Spinal cord (tissue), 10 donors: ENCODE measurements at places on chromosomes 2 and 18. TPM values are rescaled to one million over a fixed set of nuclear protein-coding genes. Genes with fewer than 3 reads are reported as not detected.

GRCh38 chr2:197575987-197576386 lies 60.1 kb downstream of the MOB4 start:
- no peak for DNase-seq

- no peak for DNase-seq
Measured at GRCh38 chr2:31168291-31168690, 30.1 kb upstream of the GALNT14 start.

DNA sequence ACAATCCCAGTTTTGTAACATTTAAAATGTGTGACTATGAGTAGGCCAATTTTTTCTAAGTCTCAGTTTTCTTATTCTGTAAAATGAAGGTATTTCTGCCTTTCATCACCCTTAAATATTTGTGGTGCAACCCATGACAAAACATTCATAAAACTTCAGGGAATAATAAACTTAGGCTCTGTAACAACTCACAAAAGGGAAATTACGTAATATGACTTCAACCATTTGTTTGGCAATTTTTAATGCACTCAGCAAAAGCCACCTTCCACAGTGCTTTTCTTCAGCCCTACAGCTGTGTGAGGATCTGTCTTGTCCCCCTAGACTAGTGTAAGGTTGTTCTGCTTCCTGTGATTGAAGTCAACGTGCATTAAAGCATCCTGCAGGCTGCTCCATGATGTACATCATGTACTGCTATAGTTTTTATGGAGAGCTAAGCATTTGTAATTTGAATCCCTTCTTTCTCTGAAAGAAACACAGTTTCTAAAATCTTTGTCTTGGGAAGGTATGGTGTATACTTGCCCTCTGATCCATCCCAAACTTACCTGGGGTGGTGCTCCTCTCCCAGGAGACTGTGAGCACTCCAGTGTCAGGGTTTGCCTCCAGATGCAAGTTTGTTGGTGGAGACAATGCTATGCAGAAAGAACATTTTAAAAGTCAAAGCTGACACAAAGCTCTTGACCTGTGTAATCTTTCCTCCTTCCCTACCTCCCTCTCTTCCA lies 39.1 kb downstream of the FN1 start:
- no peak for DNase-seq

THADA gene
- 44.8 TPM for total RNA-seq

GRCh38 chr2:19874726-19875125 lies 27.1 kb downstream of the TTC32 start:
- no peak for DNase-seq

DSG4 gene
- not detected for total RNA-seq

UGT1A3 gene
- total RNA-seq: not detected

DNA sequence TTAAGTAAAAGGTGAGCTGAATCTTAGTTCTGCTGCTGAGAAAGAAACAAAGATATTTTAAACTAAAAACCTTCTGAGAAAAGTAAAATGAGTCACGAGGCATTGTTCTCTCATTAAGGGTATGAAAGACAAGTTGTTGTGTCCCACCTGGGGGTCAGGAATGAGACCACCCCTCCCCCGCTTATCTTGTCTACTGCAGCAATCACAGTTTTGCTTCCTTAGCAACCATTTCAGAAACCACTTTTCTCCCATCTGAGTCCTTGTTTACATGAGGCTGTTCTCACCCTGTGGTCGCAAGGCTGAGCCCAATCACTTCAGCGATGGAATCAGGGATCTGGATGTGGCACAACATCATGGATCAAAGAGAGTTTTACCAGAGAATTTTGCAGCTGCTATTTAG lies 377.6 kb upstream of the NETO1 start:
- no peak for DNase-seq

GRCh38 chr2:231102772-231103171 lies 22.1 kb downstream of the HTR2B start:
- no peak for DNase-seq

DNA sequence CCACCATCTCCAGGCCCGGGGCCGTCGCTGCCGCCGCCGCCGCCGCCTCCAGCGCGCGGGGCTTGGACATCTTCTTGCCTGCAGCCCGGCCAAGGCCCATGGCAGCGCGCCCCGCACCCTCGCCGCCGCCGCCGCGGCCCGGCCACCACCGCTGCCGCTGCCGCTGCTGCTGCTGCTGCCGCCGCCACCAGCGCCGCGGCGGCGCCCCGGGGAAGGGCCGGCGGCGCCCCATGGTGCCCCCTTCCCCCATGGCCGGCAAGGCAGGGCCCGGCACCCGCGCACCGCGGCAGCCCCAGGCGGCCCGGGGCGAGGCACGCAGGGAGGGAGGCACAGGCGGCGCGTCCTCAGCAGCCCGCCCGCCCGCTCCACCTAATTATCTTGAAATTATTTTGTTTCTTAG lies 3057.4 kb downstream of the RPIA start:
- no peak for DNase-seq

DNA sequence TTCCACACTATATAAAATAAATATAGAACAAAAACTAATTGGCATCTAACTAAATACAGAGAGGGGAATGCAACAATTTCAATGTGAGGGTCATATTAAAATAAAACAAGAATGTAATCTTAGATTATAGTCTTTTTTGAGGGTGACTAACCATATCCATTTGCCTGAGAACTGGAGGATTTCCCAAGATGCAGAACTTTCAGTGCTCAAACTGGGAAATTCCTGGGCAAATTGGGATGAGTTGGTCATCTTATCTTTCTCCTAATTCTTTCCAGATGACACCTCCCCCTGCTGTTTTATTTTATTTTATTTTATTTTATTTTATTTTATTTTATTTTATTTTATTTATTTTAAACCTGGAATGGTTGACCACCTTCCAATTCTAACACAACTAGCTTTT lies 846.2 kb downstream of the SLC4A3 start:
- DNase-seq: no peak

DNA sequence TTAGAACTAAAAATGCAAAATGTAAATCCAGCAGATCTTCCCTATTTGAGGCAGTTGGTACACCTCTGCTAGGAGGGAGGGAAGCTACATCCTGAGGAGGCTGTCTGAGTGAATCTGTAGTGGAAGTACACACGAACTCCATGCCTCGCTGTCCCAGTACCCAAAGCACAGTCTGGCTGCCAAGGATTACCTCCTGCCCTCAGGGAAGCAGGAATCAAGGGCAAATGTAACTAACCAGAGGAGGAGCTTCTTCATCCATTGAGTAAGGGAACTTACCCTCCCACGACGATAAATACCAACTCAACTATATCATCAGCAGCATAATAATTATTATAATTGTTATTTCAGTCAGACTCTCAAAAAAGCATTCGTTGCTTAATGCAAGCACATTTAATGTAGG lies 2.1 kb downstream of the DHRS9 start:
- no peak for DNase-seq

RAMP1 gene
- total RNA-seq: 115 TPM

OSBPL6 gene
- total RNA-seq: 18.8 TPM

DNA sequence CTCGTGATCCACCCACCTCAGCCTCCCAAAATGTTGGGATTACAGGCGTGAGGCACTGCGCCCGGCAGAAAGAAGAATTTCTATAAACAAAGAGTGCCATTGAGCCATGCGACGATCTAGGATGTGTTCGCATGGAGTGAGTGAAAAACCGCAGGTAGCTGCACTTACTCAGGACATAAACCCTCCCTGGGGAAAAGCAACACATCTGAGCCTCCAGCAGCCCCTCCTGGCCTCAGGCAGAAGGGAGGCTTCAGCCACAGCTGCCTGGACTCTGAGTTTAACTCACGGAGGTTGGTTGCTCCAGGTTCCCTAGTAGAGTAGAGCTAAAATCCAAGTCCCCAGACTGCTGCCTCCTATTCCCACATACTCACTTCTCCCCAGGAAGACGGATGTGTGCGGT lies 11.3 kb upstream of the STK25 start:
- DNase-seq: no peak

PKDCC gene
- total RNA-seq: 175 TPM

- no peak for DNase-seq
Measured at GRCh38 chr2:175457895-175458448, 276.5 kb upstream of the ATP5MC3 start.

DNA sequence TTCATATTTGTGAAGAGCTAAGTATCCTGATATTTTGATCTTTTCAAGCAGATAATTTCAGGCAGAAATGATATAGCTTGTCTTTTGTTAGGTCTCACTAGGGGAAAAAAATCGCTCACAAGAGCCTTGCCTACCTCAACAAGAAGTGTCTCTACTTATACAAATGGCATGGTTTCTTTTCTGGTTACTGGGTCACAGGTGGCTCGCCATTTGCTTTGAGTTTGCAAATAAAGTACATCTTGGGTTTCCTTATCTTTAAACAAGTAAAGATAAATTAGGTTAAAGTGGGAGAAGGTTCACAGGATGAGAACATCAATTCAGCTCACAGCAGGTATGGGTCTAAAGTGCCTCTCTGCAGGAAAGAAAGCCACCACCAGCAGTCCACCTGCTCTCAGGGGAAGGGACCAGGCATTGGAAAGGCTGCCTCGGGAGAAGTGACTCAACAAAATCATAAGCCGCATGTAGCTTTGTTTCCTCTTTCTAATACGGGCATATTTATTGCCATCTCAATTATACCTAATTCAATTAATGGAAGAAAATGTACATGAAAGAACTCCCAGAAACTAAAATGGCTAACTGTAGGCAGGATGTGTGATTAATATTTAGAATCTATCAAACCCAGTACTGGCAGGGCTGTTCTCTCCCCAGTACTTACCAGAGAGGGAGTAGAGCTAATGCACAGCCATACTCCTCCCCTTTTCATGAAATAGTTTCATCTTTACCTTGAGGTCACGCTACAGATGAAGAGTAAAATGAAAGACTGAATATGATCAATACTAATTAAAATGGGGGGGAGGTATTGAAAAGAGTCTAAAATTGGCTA lies 28.3 kb downstream of the CDC42EP3 start:
- no peak for DNase-seq

GULP1 gene
- 62.0 TPM for total RNA-seq

- DNase-seq: no peak
Measured at GRCh38 chr2:38634684-38635083, 31.2 kb upstream of the GALM start.

DCC gene
- 16.6 TPM for total RNA-seq

CCDC85A gene
- total RNA-seq: 24.3 TPM

DNA sequence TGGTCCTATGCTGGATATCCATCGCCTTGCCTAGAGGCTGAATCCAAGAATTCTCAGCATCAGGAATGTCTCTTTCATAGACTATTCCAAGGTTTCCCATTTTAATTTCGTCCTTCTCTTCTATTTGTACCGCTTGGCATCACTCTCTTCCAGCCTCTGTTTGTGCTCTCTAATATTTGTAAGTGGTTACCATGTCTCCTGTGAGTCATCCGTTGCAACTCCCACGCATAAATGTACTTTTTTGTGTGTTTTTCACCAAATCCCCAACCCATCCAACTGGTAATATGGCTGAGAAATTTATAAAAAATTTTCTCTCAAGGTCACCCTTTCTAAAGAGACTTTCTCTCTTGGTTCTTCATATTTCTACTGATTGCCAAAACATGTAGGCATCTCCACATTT lies 21.8 kb downstream of the COLEC12 start:
- no peak for DNase-seq
